ENCODE measurements at places on chromosomes 11 and 22.

- DNase-seq, result peak; percentile 31
These were observed 261.4 kb upstream of the ISX start for GRCh38 chr22:34804604-34805003.

GRCh38 chr22:47369020-47369419 lies 606.6 kb downstream of the TBC1D22A start:
- DNase-seq, result no peak

- no peak for DNase-seq
These were observed 10.8 kb downstream of the TTLL8 start for GRCh38 chr22:50047346-50047745.

- no peak for DNase-seq
These were observed 35.3 kb downstream of the EXPH5 start for GRCh38 chr11:108558222-108558621.

DNA sequence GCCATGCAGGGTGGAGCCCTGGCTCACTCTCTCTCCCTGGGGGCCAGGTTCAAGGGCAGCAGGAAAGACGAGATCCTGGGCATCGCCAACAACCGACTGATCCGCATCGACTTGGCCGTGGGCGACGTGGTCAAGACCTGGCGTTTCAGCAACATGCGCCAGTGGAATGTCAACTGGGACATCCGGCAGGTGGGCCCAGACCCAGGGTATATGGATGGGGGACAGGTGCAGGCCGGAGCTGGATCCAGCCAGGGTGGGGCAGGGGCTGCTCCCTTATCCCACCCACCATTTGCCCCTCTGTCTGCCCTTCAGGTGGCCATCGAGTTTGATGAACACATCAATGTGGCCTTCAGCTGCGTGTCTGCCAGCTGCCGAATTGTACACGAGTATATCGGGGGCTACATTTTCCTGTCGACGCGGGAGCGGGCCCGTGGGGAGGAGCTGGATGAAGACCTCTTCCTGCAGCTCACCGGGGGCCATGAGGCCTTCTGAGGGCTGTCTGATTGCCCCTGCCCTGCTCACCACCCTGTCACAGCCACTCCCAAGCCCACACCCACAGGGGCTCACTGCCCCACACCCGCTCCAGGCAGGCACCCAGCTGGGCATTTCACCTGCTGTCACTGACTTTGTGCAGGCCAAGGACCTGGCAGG lies 2.9 kb downstream of the TRPT1 start:
- no peak for DNase-seq

GRCh38 chr11:124195189-124195734 lies 12.1 kb downstream of the OR10D3 start:
- DNase-seq, result peak; percentile 52

DNA sequence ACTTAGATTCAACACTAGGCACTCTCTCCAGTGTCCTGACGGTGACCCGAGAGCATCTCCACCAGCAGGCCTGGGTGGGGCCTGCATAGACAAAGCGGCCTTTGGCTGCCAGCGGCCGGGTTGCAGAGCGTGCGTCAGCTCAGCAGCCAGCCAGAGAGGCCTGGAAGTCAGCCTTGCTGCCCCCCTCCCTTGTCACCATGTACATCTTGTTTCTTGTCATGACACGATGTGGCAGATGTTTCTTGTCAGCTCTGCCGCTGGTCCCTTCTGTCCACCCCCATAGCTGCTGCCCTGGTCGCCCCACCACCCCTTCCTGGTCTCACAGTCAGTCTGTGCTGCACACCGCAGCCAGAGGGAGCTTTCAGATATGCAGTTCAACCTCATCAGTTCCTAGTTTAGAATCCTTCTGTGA lies 33.1 kb upstream of the CBX7 start:
- DNase-seq, result no peak

- DNase-seq, result no peak
These were observed 13.8 kb downstream of the FADS2 start for GRCh38 chr11:61841636-61842527.

- DNase-seq, result no peak
These were observed 40.0 kb downstream of the WNT11 start for GRCh38 chr11:76166314-76166713.

DNA sequence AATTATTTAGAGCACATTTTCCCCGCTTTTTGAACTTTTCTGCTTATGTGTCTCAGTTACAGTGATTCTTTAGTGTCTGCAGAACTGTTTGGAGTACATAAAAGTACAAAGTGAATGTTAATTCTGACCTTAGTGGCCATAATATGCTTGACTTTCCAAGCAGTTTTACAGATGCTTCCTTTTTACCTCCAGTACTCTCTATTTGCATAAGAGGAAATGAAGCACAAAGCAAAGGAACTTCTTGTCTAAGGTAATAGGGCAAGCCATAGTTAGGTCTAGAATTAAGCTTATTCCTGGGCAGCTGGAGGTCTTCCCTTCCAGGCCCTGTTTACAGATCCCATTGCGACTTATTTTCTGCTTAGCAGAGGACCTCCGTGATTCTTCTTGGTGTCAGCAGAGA lies 3.6 kb downstream of the GTPBP1 start:
- DNase-seq, result no peak

DNA sequence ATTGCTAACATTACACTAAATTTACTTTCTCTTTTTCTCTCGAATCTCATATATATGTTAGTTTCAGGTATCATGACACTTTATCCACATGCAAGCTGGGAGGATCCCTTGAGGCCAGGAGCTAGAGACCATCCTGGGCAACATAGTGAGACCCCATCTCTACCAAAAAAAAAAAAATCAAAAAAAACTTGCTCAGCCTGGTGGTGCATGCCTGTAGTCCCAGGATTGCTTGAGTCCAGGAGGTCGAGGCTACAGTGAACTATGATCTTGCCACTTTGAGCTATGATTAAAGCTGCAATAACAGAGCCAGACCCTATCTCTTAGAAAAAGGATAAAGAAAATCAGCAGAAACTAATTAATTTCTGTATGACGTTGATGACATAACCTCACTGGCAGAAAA lies 3.7 kb upstream of the UPK3A start:
- DNase-seq, result no peak

DNA sequence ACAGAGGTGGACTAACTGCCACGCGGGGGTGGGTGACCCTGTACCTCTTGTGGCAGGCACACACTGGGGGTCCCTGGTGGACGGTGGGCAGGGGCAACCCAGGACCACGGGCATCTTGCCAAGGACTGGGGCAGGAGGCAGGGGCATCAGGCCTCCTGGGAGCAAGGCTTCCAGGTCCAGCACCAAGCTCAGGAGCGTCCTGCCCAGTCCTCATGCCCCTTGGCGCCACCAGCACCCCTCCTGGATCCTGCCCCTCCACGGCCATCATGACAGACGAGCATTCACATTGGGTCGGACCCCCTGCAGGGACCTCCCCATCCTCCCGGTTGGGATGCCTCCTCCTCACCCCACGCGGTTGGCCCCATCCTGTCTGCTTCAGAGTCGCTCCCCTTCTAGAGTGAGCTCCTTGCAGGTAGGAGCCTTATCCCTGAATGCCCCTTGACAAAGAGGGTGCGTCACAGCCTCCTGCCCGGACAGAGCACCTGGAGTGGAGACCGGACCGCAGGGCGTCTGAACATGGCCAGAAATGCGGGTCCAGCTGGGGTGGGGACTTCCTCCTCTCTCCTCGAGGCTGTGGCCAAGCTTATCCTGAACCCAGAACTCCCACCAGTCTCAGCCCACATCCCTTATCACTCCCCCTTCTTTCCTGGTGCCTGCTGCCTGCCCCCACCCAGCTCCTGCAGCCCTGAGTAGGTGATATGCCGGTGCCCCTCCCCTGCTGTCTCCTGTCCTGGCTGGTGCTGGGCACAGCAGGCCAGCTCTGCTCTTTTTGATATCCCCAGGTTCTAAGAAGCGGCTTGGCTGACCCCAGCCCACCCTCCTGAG lies 40.3 kb downstream of the IGF2 start:
- no peak for DNase-seq

GRCh38 chr11:45857961-45858474 lies 10.7 kb downstream of the CRY2 start:
- DNase-seq, result peak; percentile 4

DNA sequence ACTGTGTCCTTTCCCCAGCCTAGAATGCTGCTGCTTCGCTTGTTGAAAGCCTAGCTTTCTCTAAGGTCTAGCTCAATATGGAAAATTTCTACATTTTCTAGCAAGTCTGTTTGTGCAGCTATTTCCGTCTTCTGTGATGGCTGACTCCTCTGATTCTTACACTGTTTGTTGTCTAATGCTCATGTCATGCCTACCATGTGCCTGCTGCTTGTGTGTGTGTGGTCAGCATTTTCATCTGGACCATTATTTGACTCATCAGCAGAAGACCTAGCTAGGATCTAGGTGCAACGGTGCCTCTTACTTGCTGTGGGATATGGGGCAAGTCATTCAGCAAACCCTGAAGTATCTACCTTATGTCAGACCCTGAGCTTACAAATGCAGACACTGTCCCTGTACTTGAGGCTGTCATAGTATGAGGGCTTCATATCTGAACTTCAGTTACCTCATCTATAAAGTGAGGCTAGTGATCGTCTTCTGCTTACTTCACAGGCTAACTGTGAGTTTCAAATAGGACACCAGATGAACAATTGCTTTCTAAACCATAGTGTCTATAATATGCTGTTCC lies 86.5 kb upstream of the MYO18B start:
- DNase-seq, result no peak

DNA sequence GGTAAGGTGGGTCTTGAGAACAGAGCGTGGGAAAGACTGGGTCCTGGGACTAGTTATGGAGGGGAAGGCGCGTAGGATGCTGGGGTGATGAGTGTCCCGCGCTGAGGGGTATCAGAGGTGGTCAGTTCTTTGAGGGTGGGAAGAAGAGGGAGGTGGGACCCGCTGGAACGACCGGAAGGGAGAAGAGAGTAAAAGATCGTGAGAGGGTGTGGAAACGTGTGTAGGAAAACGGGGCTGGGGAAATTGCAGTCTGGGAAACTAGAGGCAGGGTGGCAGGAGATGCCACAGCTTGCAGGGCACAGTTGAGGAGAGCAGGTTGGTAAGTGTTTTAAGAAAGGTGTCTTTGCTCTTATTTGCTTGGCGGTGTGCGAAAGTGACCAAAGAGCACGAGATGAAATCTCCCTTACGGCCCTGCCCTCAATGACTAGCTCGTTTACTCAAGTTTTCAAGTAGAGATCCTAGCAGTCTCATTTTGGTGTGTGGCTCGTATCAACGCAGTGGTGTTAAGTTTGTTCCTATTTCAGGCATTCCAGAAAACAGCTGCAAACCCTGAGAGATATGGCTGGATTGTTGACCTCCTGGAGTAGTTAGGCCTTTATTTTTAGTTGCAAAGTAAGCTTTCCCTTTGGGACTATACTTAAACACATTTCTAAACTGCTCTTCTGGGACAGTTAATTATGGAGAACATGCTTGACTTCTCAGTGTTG lies 615 bp downstream of the STT3A start:
- peak; percentile 55 for DNase-seq

DNA sequence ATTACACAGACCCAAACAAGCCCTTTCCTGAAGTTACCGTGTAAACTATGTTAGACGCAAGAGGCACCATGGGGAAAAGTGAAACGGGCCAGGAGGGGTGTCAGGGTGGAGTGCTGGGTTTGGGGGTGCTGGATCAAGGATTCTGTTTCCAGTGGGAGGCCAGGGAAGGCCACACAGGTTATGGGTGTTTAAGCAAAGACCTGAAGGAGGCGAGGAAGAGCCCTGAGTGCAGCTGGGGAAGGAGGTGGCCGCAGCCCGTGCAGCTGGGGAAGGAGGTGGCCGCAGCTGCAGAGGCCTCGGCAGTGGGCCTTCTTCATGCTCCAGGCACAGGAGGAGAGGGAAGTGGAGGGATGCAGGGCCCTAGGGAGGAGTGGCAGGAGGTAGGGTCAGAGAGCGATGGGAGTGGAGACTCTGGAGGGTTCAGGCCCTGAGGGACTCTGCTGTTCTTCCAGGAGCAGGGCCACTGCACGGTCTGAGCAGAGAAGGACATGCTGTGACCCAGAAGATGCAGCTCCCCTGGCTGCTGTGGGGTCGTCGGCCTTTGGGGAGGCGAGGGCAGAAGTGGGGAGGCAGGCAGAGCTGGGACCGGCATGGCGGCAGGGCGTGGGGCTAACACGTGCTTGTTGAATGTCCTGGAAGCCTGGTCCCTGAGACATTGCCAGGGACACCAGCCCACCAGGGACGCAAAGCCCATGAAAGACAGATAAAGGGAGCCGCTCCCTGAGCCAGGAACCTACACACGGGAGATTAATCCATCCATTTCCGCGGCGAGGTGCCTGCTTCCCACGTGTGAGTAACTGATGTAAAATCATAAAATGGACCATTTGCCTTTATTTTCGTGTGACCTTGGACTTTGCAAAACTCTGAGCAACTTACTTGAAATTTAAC lies 1049.1 kb downstream of the BRD1 start:
- DNase-seq, result no peak

DNA sequence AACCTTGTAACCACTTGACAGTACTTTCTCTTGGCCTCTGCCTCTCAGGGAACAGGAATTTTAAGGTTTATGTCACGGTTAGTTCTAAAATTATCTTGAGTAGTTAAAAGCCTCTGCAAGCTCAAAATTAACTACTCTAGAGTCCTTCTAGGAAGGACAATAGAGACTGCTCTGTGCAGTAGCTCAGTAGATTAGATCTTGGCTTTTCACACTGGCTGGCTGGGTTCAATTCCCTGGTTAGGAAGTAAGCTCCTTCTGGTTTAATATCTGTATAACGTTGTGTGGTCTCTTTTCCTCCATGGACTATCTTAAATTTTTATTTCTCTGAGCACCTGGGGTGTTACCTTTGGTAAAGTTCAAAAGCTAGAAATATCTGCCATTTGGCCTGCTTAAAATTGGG lies 109.2 kb downstream of the AASDHPPT start:
- DNase-seq, result no peak

GRCh38 chr11:61787928-61788491 lies 4.4 kb downstream of the TMEM258 start:
- DNase-seq, result no peak

GRCh38 chr11:112525270-112525669 lies 264.6 kb upstream of the PLET1 start:
- no peak for DNase-seq

Measured in NCI-H1092 (cell line).